ENCODE measurements at places on chromosomes 5 and 9.

- DNase-seq, result no peak
These were observed 128.3 kb downstream of the GPBP1 start for GRCh38 chr5:57302164-57302563.

- DNase-seq, result no peak
These were observed 23.5 kb downstream of the ITGA1 start for GRCh38 chr5:52811067-52811749.

- DNase-seq, result no peak
These were observed 29.9 kb upstream of the ZSWIM6 start for GRCh38 chr5:61302200-61302563.

GRCh38 chr9:12815888-12816287, 41.1 kb downstream of the LURAP1L start:
- no peak for DNase-seq

DNA sequence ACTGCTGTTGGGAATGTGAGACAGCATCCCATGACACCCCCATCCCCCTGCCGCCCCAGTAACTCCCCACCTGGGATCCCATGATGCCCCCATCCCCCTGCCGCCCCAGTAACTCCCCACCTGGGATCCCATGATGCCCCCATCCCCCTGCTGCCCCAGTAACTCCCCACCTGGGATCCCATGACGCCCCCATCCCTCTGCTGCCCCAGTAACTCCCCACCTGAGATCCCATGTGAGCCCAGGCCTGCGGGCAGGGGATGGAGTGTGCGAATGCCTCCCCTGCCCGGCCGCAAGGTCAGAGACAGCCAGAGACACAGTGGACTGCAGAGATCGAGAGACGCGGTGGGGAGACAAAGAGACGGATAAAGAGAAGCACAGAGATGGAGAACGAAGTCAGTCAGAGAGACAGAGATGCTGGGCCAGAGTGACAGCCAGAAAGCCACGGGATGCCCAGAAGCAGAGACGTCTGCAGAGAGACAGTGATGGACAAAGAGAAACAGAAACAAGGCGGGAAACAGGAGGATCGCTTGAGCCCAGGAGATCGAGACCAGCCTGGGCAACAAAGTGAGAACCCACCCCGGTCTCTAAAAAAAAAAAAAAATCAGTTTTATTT, 992 bp downstream of the SH2D3C start:
- no peak for DNase-seq

GRCh38 chr5:139390639-139391569, 1.2 kb upstream of the MZB1 start:
- DNase-seq, result no peak

GRCh38 chr9:130539420-130540223, 39.8 kb upstream of the FUBP3 start:
- no peak for DNase-seq

GRCh38 chr9:88272986-88273385, 115.3 kb upstream of the SPIN1 start:
- DNase-seq, result no peak

DNA sequence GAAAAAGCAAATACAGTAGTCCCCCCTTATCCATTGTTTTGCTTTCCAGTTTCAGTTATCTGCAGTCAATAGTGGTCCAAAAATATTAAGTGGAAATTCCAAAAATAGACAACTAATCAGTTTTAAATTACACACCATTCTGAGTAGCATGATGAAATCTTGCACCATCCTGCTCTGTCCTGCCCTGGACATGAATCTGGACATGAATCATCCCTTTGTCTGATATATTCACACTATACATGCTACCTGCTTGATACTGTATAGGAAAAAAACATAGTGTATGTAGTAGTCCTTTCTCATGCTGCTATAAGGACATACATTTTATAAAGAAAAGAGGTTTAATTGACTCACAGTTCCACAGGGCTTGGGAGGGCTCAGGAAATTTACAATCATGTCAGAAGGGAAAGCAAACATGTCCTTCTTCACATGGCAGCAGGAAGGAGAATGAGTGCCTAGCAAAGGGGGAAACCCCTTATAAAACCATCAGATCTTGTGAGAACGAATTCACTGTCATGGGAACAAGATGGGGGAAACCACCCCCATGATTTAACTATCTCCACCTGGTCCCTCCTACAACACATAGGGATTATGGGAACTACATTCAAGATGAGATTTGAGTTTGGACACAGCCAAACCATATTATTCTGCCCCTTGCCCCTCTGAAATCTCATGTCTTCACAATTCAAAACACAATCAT, 153.9 kb downstream of the ARRDC3 start:
- no peak for DNase-seq

GRCh38 chr5:18048449-18048848, 414.2 kb downstream of the TAF11L14 start:
- DNase-seq, result no peak

DNA sequence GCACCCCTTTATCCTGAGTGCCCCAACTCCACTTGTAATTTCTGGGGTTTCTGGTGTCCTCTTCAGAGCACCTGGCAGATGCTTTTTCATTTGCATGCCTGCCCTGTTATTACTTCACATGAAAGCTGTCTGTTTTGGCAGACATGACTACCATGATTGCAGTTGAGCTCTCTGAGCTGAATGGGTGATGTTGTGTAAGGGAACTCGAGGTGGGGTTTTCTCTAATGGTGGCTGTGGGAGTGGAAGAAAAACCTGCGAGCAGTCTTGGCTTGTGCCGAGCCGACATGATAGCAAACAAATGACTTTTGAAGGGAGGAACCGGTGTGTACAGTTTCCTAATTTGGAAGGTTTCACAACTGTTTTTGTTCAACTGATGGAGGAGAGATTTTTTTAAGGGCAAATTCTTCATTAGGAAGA, 196.2 kb downstream of the AOPEP start:
- DNase-seq, result no peak
